ENCODE measurements at places on chromosomes 1 and 21.

- no peak for DNase-seq
- no peaks in the 10 kb centered on the region for H3K4me1 ChIP-seq
- H3K4me3 ChIP-seq: no peak overlapping the region
- H3K36me3 ChIP-seq: no peaks in the 10 kb centered on the region
Observed at GRCh38 chr21:18630446-18630845, 226.9 kb upstream of the TMPRSS15 start.

DNA sequence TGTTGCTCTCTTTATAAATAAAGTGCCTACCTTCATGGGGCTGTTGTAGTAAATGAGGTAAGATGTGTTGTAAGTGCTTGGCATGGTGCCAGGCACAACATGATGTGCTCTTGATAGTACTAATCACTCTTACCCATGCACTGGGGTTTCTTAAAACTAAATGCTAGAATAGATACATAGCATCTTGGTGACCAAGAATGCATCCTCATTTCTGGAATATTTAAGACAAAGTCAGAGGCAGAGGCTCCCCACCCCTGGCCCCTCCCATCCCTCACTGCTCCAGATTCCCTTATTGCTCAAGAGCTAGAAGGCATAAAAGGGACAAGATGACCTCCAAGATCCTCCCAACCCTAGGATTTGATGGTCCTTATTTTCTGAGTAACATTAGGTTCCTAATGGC lies 61.3 kb downstream of the GLUL start:
- H3K36me3 ChIP-seq: no peaks in the 10 kb centered on the region
- no peaks in the 10 kb centered on the region for H3K27me3 ChIP-seq
- H3K4me3 ChIP-seq: no peak overlapping the region
- DNase-seq: peak; percentile 58

GRCh38 chr1:157958263-157958662 lies 35.2 kb upstream of the KIRREL1 start:
- H3K27ac ChIP-seq: no peak overlapping the region
- no peaks in the 10 kb centered on the region for H3K27me3 ChIP-seq
- no peaks in the 10 kb centered on the region for H3K4me1 ChIP-seq
- no peaks in the 10 kb centered on the region for H3K36me3 ChIP-seq
- H3K4me3 ChIP-seq: no peak overlapping the region
- DNase-seq: no peak

- H3K27me3 ChIP-seq: no peaks in the 10 kb centered on the region
- no peak for DNase-seq
- H3K4me3 ChIP-seq: no peak overlapping the region
- H3K36me3 ChIP-seq: no peaks in the 10 kb centered on the region
Observed at GRCh38 chr1:99146129-99146848, 118.0 kb upstream of the PLPPR4 start.

GRCh38 chr1:114108751-114109255 lies 44.9 kb downstream of the SYT6 start:
- H3K36me3 ChIP-seq: no peaks in the 10 kb centered on the region
- no peak overlapping the region for H3K4me3 ChIP-seq
- DNase-seq: no peak
- H3K27ac ChIP-seq: no peak overlapping the region
- peaks cover 11% of the 10 kb centered on the region for H3K4me1 ChIP-seq

DNA sequence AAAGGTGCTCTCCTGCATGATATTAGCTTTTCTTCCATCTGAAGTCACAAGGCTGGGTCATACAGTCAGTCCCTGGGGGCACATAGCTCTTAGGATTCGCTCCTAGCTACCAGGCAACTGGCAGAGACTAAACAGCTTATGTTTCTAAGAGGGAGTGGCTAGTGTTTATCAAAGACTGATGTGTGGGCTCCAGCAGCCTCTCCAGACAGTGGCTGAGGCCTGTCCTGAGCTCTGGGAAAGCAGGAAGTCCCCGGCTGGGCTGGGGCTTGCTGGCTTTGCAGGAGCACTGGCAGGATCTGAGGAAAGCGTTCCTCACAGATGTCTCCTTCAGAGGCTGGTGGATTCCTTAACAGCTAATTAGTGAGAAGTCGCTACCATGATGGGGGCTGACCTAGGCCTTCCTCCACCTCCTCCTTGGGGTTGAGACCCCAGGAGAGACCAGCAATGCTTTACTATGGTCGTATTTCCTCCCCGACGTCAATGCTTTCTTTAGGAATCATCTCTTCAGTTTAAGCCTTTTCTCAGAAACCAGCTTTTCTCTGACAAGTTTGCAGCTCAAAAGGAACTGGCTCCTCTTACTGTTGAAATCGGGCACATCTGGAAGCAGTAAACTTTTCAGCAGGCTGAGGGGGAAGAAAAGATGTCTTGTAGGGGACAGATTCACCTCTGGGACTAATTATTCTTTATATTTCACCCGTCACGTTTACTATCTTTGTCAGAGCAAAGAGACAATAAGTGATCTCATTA lies 33.5 kb upstream of the HHAT start:
- H3K27ac ChIP-seq: peak overlapping the region; percentile 97
- H3K4me1 ChIP-seq: peaks cover 38% of the 10 kb centered on the region
- no peak overlapping the region for H3K4me3 ChIP-seq
- DNase-seq: peak; percentile 93
- H3K36me3 ChIP-seq: no peaks in the 10 kb centered on the region

- no peak for DNase-seq
- H3K27ac ChIP-seq: no peak overlapping the region
- H3K27me3 ChIP-seq: no peaks in the 10 kb centered on the region
- no peaks in the 10 kb centered on the region for H3K36me3 ChIP-seq
Observed at GRCh38 chr1:66375125-66375524, 158.8 kb upstream of the SGIP1 start.

GRCh38 chr1:116461723-116462122 lies 88.7 kb downstream of the ATP1A1 start:
- H3K27me3 ChIP-seq: no peaks in the 10 kb centered on the region
- peaks cover 15% of the 10 kb centered on the region for H3K4me1 ChIP-seq
- no peaks in the 10 kb centered on the region for H3K36me3 ChIP-seq
- H3K4me3 ChIP-seq: no peak overlapping the region
- DNase-seq: no peak

GRCh38 chr1:197284325-197284724 lies 16.3 kb downstream of the CRB1 start:
- DNase-seq: no peak
- no peak overlapping the region for H3K27ac ChIP-seq
- no peaks in the 10 kb centered on the region for H3K4me1 ChIP-seq
- H3K27me3 ChIP-seq: no peaks in the 10 kb centered on the region
- H3K36me3 ChIP-seq: no peaks in the 10 kb centered on the region

DNA sequence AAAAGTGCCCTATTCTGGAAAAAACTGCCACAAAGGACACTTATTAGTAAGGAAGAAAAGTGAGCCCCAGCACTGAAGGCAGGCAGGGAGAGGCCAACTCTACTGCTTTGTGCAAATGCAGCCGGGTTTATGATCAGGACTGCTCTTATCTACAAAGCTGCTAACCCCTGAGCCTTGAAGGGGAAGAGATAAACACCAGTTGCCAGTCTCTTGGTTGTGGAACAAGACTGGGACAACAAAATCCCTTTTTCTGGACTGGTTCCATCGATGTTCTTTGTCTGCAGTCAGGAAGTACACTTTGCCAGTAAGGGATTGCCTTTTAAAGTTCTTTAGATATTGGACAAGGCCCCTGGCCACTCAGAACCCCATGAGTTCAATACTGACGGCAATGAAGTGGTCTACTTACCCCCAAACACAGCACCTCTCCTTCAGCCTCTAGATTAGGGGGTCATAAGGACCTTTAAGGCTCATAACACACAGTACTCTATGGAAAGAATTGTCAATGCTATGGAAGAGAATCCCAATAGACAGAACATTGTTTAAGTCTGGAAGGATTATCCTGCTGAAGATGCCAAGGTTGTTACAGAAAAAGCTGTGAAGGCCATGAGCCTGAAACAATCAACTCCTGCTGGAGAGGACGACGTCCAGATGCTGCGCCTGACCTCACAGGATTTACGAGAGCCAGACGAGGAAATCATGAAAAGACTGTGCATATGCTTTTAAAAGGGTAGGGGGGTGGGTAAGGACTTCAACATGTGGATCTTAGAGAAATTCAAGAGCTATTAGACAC lies 43.6 kb downstream of the GNB1 start:
- H3K27ac ChIP-seq: no peak overlapping the region
- H3K4me3 ChIP-seq: no peak overlapping the region
- DNase-seq: no peak
- H3K4me1 ChIP-seq: no peaks in the 10 kb centered on the region
- H3K36me3 ChIP-seq: peaks cover 8% of the 10 kb centered on the region

GRCh38 chr1:245869847-245870246 lies 637.2 kb downstream of the SMYD3 start:
- H3K27me3 ChIP-seq: no peaks in the 10 kb centered on the region
- DNase-seq: peak; percentile 89
- no peak overlapping the region for H3K4me3 ChIP-seq
- H3K4me1 ChIP-seq: peaks cover 7% of the 10 kb centered on the region

DNA sequence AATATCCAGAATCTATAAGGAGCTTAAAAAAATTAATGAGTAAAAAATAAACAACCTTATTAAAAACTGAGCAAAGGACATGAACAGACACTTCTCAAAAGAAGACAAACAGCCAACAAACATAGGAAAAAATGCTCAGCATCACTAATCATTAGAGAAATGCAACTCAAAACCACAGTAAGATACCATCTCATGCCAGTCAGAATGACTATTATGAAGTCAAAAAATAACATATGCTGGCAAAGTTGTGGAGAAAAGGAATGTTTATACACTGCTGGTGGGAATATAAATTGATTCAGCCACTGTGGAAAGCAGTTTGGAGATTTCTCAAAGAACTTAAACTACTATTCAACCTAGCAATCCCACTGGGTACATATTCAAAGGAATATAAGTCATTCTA lies 25.3 kb downstream of the PIGK start:
- H3K27me3 ChIP-seq: no peaks in the 10 kb centered on the region
- no peaks in the 10 kb centered on the region for H3K36me3 ChIP-seq
- no peak overlapping the region for H3K4me3 ChIP-seq
- H3K27ac ChIP-seq: no peak overlapping the region

- no peak overlapping the region for H3K27ac ChIP-seq
- no peaks in the 10 kb centered on the region for H3K27me3 ChIP-seq
- H3K4me3 ChIP-seq: peak overlapping the region; percentile 64
- DNase-seq: peak; percentile 26
Observed at GRCh38 chr1:62438163-62438562, 1.3 kb downstream of the USP1 start.

DNA sequence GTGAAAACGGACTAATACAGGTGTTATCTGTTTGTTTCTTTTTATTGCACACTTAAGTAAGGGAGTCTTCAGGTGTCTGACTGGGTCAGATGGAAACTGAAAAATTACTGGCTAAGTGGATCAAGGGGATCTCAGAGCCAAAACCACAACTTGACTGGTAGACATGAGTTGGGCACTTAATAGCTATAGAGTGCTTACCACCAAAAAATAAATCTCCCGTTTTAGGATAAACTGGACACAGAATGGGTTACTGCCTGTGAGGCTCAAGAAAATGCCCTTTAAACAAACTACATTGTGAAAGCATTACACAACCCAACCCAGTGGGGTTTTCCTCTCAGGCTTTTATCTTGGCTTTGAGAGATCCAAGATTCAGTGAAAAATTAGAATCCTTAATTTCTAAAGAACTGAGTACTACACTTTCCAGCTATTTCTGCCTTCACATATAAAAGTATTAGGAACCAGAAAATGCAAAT lies 134.0 kb upstream of the LYPLAL1 start:
- no peaks in the 10 kb centered on the region for H3K4me1 ChIP-seq
- no peak overlapping the region for H3K27ac ChIP-seq
- H3K27me3 ChIP-seq: no peaks in the 10 kb centered on the region
- no peak overlapping the region for H3K4me3 ChIP-seq
- DNase-seq: no peak

DNA sequence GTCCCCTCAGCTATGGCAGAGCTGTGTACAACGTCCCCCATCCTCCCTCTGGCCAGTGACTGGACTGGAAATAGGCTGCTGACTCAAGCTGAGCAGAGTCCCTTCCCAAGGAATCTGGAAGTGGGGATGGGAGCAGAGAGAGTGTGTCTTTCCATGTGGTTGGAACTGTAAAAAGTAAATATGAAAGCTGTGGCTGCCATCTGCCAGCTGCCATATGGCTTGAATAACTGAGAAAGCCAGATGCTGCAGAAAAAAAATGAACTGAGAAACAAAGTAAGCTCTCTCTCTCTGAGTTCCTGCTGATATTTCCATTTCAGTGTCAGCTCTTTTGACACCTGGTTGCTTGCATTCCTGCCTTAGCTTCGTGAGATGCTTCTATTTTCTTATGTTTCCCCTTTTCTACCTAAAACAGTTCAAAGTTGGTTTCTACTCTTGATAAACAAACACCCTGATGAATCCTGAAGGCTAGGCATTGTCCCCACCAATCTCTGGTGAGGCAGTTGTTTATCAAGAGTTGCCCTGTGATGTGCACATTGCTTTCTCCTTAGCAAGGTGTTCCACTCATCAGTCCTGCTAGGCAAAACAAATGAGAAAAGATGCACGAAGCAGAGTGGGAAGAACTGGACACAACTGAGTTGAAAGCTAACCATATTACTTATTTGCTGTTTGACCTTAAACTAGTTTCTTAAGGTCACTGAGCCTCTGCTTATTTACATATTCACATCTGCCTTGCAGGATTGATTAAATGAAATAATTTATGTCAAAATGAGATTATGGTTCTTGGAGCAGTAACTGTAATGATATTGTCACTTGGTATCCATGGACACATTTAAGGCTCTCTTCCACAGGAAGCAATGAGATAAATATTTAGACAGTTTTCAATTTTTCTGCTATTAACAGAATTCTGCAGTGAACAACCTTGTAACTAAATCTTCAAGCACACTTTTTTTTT lies 16.6 kb upstream of the DR1 start:
- no peak overlapping the region for H3K27ac ChIP-seq
- DNase-seq: no peak
- H3K27me3 ChIP-seq: no peaks in the 10 kb centered on the region
